NCI-H2171 treated with DMSO at 0.1 percent for 48 hours (cell line): ENCODE measurements at places on chromosomes 4 and X.
A peak's percentile ranks its signal among the peaks of the same experiment; 100 is the strongest.

DNA sequence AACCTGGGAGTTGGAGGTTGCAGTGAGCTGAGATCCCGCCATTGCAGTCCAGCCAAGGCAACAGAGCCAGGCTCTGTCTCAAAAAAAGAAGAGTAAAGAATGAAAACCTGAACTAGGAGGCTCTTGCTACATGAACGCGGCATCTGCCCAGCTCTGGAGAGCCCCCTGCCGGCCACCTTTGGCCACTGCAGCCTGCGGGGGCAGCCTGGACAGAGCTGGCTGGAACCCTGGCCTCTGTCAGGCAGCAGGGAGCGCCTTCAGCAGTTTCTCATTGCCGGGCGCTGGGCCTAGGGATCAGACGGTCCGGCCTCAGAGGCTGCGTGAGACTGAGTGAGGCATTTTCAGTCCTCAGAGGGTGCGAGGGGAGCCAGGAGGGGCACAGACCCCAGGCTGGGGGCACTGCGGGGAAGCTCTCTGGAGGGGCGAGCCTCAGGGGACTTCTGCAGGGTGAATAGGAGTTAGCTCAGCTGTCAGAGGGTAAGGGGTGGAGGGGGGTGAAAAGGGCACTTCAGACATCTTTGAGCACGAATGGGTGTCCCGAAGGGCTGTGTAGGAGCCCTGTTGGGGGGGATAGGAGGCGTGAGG lies 17.5 kb downstream of the DOK7 start:
- DNase-seq: peak; percentile 56

DNA sequence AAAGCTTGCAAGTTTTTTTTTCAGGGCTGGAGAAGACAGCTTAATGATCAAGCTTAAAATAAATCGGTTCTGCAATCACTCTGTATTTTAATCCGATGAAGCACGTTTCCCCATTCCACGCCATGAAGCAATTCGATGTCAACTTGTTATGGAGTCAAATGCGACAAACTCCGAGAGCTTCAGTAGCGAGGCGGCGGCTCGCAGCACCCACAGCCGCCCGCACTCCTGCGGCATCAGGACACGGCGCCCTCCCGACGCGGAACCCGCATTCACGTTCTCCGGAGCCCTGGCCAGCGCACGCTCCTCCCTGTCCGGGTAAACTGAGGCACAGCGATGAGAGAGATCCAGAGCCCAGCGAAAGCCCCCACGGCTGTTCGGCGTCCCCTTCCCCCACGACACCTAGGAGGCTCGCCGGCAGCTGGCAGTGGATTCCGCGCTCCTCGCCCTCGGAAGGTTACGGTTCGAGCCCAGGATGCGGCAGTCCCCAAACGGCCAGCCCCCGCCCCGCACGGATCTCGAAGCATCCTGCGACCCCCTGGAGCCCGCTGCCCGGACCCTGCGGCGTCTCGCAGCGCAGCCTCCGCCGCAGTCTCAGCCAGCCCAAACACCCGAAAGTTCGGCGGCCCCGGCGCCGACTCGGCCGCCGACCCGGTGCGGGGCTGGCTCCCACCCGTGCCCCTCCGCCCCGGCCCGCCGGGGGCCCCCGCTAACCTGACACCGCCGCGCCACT lies 507 bp downstream of the MFAP3L start:
- no peak for DNase-seq

- peak; percentile 56 for DNase-seq
These were observed 26.9 kb downstream of the ASB9 start for GRCh38 chrX:15242899-15243555.

DNA sequence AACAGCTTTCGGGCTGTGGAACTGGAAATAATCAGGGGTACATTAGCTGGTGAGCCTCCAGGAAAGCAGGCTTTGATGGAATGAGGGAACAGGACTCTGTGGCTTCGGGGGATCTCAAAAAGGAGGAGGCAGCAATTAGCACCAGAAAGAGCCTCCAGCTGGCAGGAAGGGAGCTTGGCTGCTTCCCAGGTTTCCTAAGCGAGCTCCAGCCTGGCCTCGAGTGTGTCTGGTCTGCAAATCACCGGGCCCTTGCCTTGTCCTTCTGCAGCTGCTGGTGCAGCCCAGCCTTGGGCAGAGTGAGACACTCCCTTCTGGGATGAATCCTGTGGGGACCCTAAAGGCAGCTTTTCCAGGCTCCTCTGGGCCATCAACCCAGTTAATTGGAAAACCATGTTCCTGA lies 10.7 kb upstream of the PDHA1 start:
- DNase-seq: peak; percentile 62

GRCh38 chr4:140924761-140925392 lies 168.7 kb upstream of the TBC1D9 start:
- DNase-seq: peak; percentile 85
